Dermis microvascular lymphatic vessel endothelial cell (primary cell): ENCODE measurements at places on chromosomes 7 and 10. TPM values are rescaled to one million over a fixed set of nuclear protein-coding genes. Genes with fewer than 3 reads are reported as not detected.
A peak's percentile ranks its signal among the peaks of the same experiment; 100 is the strongest.

The TLX1 gene
- total RNA-seq: not detected in 2 replicates

The MGAM2 gene
- total RNA-seq: not detected in 2 replicates

The IGFBP1 gene
- under 0.01 TPM in 1 of 2 replicates, not detected in the other for total RNA-seq

The TMEM213 gene
- total RNA-seq: not detected in 2 replicates

The EFCAB10 gene
- not detected in 2 replicates for total RNA-seq

The OR2A5 gene
- not detected in 2 replicates for total RNA-seq

The MBL2 gene
- total RNA-seq: not detected in 2 replicates

The UBTD1 gene
- 45.1 and 62.6 TPM in 2 replicates for total RNA-seq

DNA sequence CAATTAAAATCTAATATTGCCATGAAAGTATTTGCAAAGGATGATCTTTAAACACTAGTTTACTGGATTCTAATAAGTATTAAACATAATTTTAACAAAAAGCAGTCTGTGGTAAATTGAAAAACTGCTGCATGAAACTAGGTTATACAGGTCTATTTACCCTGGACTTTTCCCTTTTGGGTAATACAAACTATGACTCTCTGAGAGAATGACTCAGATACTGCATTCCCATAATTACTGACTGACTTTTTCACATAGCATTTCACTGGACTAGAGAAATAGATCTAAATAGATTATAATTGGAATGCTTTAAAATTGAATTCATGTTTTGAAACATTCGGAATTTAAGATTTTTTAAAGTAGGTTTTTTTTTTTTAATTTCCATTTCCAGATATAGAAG, 395.7 kb downstream of the THSD7A start:
- no peak for DNase-seq

DNA sequence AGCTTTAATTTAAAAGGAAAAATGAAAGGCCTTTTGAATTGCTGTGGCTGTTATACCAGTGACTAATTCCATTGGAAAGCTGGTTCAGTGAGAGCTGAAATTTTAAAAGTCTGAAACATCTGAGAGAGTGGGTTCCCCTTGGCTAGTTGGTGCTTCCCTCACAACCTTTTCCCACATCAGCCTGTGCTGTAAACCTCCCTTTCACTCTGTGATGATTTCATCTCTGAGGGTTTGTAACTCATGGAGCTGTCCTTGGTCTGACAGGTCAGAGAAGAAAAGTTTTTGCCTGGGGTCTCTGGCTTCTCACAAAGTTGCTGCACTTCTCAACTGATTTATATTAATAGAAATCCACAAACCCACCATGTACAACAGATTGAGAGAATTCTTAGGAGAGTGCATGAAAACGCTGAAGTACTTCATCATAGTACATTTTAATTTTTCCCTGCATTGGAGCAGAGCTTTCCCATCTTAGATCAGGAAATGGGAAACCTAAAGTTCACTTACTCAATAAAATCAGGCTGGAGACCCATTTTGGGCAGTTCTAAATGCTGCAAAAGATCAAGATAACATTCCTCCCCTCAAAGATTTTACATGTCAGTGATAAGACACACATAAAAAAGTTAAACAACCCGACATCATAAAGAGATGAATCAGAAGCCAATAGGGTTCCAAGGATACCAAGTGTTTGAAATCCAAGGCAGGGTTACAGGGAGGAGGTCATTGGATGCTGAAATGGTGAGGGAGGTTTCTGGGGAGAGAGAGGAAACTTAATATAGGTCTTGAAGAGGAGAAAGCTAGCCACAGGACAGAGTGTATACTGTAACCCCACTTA, 157.0 kb upstream of the MKLN1 start:
- no peak for DNase-seq

- DNase-seq: peak; percentile 3
Measured at GRCh38 chr7:120273476-120273975, 551 bp downstream of the KCND2 start.

DNA sequence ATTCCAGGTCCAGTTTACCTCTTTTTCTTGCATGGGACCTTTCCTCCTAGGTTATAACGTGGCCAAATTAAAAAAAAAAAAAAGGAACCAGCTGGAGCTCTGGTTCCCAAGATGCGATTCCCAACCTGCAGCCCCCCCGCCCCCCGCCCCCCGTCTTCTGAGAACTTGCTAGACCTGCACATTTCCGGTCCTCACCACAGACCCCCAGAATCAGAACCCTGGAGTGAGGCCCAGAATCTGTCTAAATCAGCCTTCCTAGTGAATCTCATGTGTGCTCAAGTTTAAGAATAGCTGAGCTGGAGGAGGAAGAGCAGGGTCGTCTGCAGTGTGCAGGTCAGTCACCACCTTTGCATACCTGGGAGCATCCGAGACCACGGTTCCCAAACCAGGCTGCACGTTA, 144.2 kb downstream of the KLF6 start:
- DNase-seq: no peak

GRCh38 chr10:126387931-126388911, at the start of gene ADAM12:
TSS of gene ADAM12 (minus strand) at chr10:126388477. CDS start at chr10:126388145, 332 bp downstream.
- DNase-seq: peak; percentile 3

GRCh38 chr10:129272176-129272575, 194.9 kb upstream of the MGMT start:
- DNase-seq: peak; percentile 12

GRCh38 chr10:60661637-60662036, 116.6 kb upstream of the CDK1 start:
- DNase-seq: no peak

- no peak for DNase-seq
Measured at GRCh38 chr7:68441645-68442044, 1156.6 kb upstream of the AUTS2 start.

- no peak for DNase-seq
Measured at GRCh38 chr10:132631338-132631735, 93.8 kb downstream of the INPP5A start.

GRCh38 chr10:123678376-123678775, 12.2 kb downstream of the GPR26 start:
- DNase-seq: no peak

DNA sequence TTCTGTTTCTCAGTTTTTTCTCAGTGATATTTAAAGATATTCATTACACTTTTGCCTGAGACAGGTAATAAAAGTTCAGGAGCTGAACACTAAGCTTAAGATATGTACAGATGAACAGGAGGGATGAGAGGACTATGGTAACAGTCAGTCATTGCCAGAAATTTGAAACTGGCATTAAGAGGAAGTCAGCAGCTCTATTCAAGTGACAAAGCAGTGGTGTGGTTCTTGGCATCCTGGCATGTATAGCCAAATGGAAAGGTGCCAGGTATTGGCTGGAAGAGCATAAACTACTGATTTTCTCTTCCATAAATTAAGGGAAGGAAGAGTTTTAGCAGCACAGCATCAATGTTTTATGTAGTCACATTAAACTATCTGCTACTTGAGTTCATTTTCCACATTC, 22.7 kb downstream of the HOXA1 start:
- DNase-seq: no peak

DNA sequence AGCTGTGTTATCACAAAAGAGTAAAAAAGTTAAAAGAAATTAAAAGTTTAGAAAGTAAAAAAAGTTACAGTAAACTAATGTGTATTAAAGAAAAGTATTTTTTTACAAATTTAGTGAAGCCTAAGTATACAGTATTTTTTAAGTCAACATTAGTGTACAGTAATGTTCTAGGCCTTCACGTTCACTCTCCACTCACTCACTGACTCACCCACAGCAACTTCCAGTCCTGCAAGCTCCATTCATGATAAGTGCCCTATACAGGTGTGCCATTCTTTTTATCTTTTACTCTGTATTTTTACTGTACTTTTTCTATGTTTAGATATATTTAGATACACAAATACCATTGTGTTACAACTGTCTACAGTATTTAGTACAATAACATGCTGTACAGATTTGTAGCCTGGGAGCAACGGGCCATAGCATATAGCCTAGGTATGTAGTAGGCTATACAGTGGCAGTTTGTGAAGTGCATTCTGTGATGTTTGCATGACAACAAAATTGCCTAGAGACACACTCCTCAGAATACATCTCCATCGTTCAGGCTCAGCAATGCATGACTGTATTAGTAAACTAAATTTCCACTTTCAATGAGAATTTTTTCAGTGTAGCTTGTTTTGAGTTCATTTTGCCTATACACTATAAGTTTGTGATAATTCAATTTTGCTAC, 539.9 kb upstream of the C7orf33 start:
- no peak for DNase-seq

DNA sequence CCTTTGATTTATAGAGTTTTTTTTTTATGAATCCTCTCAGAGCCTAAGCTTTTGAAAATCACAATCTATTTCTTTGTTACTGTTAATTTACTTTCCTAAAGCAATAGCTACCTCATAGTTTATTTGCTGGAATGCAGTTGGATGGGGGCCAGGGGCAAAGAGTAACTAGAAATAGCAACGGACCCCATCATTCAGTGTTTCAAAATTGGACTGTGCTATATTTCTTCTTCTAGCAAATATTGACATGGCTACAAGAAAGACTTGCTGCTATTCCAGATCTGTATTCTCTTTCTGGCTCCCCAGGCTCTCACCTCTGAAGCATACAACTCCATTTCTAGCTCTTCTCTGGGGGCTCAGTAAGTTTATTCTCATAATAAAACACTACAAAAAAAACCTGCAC, 661.6 kb upstream of the NRG3 start:
- no peak for DNase-seq

- peak; percentile 99 for DNase-seq
Measured at GRCh38 chr7:100444311-100445278, 8.3 kb upstream of the PPP1R35 start.

DNA sequence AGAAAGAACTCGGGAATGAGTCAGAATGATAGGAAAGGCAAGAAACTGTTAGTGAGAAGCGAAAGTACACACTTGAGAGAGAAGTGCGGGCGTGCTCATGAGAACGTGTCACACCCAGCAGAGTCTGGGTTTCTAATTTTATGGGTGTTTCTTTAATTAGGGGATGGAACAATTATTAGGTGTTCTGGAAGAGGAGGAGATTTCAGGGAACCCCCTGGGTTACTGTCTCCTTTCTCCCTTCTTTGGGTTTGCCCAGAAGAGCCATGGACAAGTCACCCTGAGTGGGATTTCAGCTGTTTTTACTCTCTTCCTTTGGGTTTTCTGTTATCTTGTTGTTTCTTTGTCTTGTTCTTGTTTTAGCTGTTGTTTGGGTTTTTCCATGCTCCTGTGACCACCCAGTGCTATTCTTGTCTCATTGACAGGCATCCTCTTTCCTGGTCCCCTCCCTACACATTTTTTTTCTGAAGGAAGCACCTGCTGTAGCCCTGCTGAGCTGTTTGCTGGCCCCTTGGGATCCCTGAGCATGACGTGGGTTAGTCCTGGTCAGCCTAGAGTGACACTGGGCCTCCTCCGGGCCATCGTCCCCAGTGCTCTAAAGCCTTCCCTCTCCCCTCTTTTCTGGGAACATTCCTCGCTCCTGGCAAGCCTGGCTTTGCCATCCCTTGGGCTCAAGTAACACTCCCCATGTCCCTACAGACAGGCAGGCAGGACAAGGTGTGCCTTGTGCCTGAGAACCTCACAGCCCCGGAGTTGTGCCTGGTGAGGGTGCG, 3.5 kb downstream of the SH2D4B start:
- DNase-seq: peak; percentile 79

DNA sequence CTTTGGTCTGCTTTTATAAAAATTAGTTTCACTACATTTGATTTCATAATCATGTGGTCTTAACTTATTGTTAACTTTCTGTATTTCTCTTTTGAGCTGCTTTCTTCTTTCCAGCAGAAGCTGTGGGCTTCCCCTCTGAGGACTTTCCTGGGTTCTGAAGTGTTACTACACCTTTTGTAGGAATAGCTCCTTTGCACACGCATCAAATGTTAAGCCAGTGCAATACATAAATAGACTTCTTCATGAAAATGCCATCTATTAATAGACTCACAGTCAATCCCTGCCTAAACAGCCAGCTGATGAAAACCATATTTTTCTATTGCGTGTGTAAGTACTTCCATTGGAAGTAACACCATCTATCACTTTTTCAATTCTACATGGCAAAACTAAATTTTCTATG, 1.5 kb downstream of the ABCB4 start:
- no peak for DNase-seq

GRCh38 chr7:16753932-16754855, 639 bp downstream of the TSPAN13 start:
- no peak for DNase-seq

DNA sequence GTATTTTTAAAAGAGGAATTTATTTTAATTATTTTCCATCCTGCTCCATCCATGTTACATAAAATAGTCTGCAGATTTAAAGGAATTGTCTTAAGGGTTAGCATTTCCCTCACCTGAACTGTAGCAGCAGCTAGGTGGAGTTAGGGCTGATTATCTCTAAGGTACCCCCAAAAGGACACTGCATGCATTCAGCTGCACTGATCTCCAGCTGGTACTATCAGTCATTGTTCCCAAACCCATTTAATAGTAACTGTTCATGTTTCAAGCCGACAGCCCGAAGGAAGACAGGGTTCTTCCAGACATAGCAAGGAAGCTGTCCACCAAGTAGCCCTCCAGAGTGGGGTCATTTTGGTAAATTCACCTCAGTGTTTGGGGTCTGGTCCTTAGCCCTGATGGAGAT, 48.7 kb downstream of the FAM171A1 start:
- no peak for DNase-seq
